ENCODE measurements at places on chromosomes 16 and 17.
A peak's percentile ranks its signal among the peaks of the same experiment; 100 is the strongest.

DNA sequence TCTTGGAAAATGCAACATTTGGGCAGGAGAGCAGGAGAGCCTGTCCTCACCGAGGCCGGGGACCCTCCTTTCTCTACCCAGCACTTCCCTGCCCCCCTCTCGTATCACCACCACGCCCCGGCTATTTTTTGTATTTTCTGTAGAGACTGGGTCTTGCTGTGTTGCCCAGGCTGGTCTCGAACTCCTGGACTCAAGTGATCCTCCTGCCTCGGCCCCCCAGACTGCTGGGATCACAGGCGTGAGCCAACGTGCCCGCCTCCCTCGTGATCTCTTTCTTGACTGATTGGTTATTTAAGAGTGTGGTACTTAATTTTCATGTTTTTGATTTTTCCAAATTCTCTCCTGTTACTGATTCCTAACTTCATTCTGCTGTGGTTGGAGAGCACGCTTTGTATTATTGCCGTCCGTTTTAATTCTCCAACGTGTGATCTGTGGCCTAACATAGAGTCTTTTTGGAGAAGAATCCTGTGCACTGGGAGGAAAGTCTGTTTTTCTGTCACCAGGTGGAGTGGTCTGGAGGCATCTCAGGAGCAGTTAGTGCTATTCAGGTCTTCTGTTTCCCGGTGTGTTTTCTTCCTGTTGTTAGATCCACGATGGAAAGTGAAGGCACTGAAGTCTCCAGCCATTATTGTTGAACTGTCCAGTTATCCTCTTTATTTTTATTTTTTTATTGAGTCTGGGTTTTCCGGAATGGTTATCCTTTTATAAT is 40.4 kb downstream of the ZNF778 start:
- no peak for DNase-seq

DNA sequence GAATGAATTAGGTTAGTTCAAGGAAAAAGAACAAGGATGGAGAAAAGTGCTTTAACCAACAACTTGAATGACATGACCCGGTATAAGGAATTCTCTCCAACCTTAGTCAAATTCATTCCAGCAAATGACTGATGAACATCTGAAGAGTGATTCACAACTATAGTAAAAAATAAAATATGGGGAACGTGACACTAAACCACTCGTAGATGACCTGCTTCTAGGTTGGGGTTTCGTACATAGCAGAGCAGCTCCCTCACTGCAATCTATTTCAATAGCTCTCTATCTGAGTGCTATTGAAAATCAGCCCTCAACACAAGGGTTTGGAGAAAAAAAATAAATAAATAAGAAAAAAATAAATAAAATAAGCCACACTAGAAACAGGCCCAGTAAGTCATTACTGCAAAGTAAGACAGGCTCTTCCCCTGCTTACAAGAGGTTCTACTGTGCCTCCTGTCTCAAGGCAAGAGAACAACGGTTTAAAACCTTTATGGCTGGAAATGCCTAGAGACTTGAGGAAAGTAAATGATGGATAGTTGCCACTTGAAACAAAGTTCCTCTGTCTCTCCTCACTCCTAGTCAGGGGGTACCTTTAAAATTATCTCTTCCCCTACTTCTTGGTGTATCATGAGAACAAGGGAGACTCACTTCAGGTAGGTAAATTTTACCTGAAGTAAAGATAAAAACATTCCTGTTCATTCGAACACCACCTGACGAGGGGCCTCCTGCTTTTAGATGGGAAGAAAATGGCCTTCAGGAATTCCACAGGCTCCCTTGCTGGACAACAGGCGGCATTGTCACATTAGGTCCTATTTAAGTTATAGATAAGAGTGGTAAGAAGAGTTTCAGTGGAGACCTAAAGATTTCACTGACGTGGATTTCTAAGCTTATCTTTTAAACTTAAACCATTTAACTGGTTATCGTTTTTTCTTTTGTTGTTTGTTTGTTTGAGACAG is 20.5 kb downstream of the COG7 start:
- no peak for DNase-seq

GRCh38 chr17:19262650-19263631 is 25.8 kb downstream of the EPN2 start:
- DNase-seq: no peak

GRCh38 chr16:62732092-62732491 is 695.9 kb upstream of the CDH8 start:
- DNase-seq: no peak

GRCh38 chr17:3913531-3914311 is 2.5 kb downstream of the P2RX1 start:
- DNase-seq: peak; percentile 64

- no peak for DNase-seq
Observed at GRCh38 chr17:66725956-66726355, 109.0 kb upstream of the CACNG5 start.

DNA sequence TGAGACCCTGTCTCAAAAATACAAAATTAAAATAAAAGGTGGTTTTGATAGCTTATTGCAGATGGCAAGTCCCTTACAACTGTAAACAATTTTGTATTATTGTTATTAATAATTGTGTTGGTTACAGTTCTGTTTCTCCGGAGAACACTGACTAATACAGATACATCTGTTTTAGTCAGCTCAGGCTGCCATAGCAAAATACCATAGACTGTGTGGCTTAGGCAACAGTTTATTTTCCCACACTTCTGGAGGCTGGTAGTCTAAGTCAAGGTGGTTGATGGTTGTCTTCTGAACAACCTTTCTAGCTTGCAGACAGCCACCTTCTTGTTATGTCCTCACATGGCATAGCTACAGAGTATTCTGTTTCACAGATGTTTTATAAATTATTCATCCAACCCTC is 14.2 kb upstream of the IL21R start:
- DNase-seq: no peak

- DNase-seq: no peak
Observed at GRCh38 chr16:86080131-86080875, 181.3 kb downstream of the IRF8 start.

GRCh38 chr17:7583253-7584109 is at the start of gene MPDU1:
Gene MPDU1 (plus strand): TSS chr17:7583852. CDS start chr17:7583863, 11 bp downstream.
- peak; percentile 90 for DNase-seq

GRCh38 chr16:50067290-50067853 is 1.6 kb downstream of the HEATR3 start:
- DNase-seq: peak; percentile 6
